Amniotic stem cell (primary cell): ENCODE measurements at places on chromosomes 1 and 21.

- no peak for DNase-seq
Measured at GRCh38 chr21:46212721-46213484, 15.7 kb downstream of the LSS start.

GRCh38 chr21:32698971-32699693, 28.7 kb downstream of the SYNJ1 start:
- DNase-seq, result no peak

- DNase-seq, result no peak
Measured at GRCh38 chr21:42513985-42514882, 582 bp downstream of the SLC37A1 start.

DNA sequence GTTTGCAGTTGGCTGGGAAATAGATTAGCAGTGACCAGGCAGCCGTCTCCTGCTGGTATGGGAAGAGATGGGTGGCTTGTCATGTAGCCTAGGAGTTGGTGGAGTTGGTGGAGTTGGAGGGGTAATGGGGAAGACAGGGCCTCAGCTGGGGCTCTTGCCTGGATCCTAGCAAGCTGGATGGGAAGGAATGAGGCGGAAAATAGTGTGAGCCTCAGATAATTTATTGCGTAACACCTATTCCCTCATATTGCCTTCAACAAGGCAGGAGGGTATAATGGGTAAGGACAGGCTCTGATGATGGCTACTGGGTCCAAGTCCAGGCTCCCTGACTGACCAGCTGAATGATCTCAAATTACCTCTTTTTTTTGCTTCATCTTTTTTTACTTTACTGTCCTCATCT, 12.6 kb downstream of the MAP7D1 start:
- no peak for DNase-seq

DNA sequence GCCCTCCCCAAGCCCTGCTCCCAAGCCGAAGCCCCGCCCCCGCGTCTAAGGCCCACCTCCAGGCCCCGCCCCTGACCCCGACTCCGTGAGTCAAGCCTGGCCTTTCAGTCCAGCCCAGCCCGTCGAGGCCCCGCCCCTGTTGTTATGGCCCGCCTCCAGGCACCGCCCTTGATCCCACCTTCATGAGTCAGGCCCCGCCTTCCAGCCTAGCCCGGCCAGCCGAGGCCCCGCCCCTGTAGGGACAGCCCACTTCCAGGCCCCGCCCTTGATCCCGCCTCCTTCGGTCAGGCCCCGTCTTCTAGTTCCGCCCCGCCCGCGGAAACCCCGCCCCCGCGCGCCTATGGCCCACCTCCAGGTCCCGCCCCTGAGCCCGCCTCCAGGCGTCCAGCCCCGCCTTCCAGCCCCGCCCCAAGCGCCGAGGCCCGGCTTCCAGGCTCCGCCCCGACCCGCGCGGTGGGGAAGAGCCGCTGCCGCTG, 247 bp upstream of the DOP1B start:
- DNase-seq, result peak; percentile 98

DNA sequence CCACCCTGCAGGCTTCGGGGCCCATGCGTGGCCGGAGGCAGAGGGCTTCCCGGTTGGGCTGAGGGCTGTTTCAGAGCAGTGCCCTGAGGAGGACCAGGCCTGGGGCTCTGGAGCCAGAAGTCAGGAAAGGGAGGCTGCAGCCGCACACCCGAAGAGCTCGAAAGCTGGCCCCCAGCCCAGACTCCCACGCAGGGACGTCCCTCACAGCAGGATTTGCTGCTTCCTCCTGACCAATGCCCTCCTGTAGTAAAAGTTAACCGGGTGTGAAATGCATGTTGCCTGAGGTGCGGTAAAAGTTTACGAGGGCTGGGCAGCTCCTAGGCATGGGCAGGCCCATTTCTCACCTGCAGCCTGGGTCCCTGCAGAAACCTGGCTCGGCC, 101.5 kb upstream of the ARHGEF16 start:
- DNase-seq, result no peak
